ENCODE measurements at places on chromosomes 7 and 10. TPM values are rescaled to one million over a fixed set of nuclear protein-coding genes. Genes with fewer than 3 reads are reported as not detected.

AKR1C2 gene
- 1.8 TPM for total RNA-seq

MET gene
- total RNA-seq, result 106 TPM

SDK1 gene
- 21.0 TPM for total RNA-seq

- no peaks in the 10 kb centered on the region for H3K4me1 ChIP-seq
- DNase-seq, result peak; percentile 44
- H3K4me3 ChIP-seq, result no peak overlapping the region
- no peaks in the 10 kb centered on the region for H3K36me3 ChIP-seq
- H3K27me3 ChIP-seq, result no peaks in the 10 kb centered on the region
These were observed 59.3 kb upstream of the RNF148 start for GRCh38 chr7:122762071-122762470.

GRCh38 chr7:74070619-74070921 is 13.0 kb upstream of the LIMK1 start:
- H3K27ac ChIP-seq, result no peak overlapping the region
- H3K27me3 ChIP-seq, result no peaks in the 10 kb centered on the region
- DNase-seq, result no peak
- no peaks in the 10 kb centered on the region for H3K36me3 ChIP-seq

GRCh38 chr10:102914781-102915180 is 3.3 kb upstream of the CNNM2 start:
- H3K36me3 ChIP-seq, result no peaks in the 10 kb centered on the region
- no peak for DNase-seq
- H3K4me3 ChIP-seq, result no peak overlapping the region
- no peaks in the 10 kb centered on the region for H3K27me3 ChIP-seq

Data from lung (tissue), 17 donors.